ENCODE measurements at places on chromosomes 2 and 18.

- DNase-seq: no peak
Observed at GRCh38 chr2:70834106-70834505, 1.5 kb downstream of the CD207 start.

DNA sequence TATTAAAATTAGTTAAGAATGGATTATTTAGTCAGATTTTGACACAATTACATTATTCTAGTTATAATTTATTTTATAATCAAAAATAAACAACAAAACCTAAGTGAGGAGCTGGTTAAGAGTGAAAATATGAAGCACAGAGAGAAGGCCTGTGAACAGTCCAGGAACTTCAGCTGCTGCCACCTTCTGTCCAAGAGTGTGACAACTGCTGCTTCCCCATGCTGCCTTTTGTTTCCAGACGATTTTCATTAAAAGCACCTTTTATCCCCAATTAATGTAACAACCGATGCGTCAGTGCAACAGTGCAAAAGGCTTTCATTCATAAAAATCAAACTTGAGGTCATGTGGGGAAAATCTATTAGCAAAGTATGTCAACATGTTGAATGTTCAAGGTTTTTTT lies 363.6 kb downstream of the CTNNA2 start:
- DNase-seq: no peak

- no peak for DNase-seq
Observed at GRCh38 chr2:177204417-177204816, 8.2 kb upstream of the HNRNPA3 start.

DNA sequence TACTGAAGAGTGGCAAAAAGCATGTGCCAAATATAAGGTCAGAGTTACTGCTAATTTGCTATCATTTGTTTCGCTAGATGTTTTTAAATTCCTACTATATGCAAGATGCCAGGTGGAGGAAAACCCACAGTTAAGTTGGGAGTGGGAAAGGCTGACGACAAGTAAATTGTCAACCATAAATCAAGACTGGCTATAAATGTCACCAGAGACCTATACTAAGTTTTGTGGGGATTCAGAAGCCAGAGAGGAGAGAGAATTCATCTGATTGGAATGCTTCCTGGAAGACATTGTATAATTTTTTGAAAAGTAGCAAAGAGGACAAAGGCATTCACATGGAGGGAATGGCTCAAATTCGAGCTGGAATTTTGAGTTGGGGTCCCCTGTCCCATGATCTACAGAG lies 64.3 kb downstream of the CFAP221 start:
- no peak for DNase-seq
